ENCODE measurements at places on chromosomes 5 and 9.

- DNase-seq = peak; percentile 50
Measured at GRCh38 chr5:35146406-35146805, 83.9 kb downstream of the PRLR start.

DNA sequence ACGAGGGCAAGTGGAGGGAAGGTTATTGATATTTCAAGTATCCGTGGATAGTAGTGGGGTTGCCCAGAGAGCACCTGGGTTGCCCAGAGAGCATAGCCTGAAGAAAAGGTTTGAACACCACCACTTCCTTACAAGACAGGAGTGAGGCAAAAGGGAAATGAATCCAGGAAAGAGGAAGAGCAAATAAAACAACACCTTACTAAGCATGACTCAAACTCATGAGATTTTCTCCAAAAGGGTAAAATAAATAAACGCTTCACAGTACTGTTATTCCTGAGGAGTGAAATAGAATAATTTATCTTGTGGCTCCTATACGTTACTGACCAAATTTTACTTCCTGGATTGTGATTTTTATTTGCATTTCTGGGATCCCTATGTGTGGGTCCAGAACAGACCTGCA is 65.2 kb upstream of the PTPRD start:
- DNase-seq = no peak

GRCh38 chr9:122222791-122223190 is 6.0 kb downstream of the LHX6 start:
- no peak for DNase-seq

DNA sequence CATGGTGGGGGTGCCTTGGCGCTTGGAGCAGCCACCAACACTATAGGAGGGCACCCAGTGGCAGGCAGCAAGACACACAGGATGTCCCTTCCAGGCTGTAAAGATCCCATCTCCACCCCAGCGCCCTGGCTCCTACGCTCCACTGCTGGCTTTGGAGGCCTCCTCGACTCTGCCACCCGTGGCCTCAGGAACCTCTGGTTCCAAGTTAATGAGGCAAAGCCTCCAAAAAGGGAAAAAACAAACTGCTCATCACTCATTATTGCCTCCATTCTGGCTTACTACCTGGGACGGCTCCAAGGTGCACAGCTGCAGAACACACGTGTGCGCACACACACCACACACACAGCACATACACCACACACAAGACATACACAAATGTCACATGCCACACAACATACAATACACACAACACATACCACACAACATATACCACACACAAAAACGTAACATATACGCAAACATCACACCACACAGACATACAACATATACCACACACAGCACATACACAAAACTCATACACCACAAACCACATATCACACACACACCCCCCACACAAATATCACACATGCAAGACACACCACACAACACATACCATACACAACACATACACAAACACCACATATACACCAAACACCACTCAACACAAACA is 45.3 kb downstream of the ROR2 start:
- DNase-seq = no peak

- no peak for DNase-seq
Measured at GRCh38 chr5:108942701-108943100, 195.0 kb downstream of the FER start.

DNA sequence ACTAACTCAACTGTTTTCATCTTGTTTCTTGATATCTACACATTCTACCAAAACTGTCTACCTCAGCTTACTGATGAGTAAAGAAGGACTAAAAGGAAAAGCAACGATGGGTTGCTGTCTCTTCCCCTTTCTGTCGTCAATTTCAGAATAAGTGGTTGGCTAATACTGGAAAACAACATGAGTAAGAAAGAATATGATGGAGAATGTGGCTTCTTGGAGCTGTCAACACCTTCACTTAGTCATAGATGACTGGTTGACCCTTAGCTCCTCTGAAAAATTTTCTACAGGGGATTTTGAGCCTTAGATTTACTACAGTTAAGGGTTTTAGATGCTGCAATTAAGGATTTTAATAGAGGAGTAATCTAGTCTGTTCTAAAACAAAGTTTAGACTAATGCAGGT is 797.9 kb downstream of the TLE4 start:
- DNase-seq = no peak

GRCh38 chr5:131538177-131538593 is 96.8 kb downstream of the RAPGEF6 start:
- no peak for DNase-seq

GRCh38 chr9:89431930-89432725 is 65.8 kb downstream of the SEMA4D start:
- no peak for DNase-seq

- DNase-seq = no peak
Measured at GRCh38 chr5:31148959-31149475, 44.5 kb upstream of the CDH6 start.

GRCh38 chr9:77961541-77961940 is 70.1 kb downstream of the GNAQ start:
- DNase-seq = no peak

- no peak for DNase-seq
Measured at GRCh38 chr5:100838048-100838473, 65.0 kb downstream of the ST8SIA4 start.

- no peak for DNase-seq
Measured at GRCh38 chr5:150782850-150783249, 4.3 kb downstream of the SMIM3 start.

DNA sequence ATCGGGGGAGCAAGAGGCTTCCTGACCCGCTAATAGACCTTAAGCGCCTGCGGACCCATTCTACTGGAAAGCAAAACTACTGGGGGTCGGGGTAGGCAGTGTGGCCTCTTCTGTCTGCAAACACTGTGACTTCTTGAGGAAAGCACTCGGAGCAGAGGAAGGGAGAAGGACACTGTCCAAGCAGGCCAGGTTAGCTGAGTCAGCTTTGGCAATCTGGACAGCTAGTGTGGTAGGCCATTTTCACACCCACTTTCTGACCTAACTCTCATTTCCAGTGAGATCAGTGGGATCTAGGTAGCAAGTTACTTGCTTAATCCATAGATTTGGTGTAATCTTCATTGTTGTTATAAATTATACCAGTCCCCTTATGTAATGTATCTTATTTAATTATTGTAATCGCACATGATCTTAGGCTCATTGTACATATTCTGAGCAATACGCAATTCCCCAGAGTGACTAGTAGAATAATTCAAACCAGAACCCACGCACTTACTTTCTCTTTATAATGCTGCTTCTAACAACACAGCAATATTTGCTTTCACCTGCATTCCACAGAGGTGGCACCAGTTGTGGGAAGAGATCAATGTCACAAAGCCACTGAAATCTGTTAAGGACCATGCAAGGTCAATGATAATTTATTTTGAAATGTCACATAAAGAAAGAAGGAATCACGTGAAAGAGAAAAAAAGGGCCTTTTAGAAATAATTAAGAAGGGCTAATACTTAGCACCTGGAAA is 82.9 kb downstream of the NREP start:
- DNase-seq = no peak

- no peak for DNase-seq
Measured at GRCh38 chr9:133809335-133809734, 71.2 kb upstream of the SARDH start.

GRCh38 chr5:24547132-24547531 is 97.6 kb downstream of the CDH10 start:
- no peak for DNase-seq

DNA sequence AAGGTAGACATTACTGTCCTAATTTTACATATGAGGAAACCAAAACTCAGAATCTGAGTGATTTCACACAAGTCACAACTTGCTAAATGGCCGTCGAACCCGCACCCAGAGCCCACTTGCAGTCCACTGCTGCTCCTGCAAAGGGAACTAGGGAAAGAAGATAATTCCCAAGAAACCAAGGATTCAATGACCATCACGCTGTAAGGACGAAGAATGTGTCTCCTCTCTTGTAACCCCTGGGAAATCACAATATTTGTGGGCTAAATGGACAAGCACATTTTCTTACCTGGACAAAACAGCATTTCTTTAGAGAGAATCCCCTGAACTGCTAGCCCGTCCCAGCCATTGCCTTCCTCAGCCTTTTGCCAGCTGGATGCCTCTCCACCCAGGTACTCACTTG is 2.4 kb downstream of the RPS14 start:
- DNase-seq = no peak

DNA sequence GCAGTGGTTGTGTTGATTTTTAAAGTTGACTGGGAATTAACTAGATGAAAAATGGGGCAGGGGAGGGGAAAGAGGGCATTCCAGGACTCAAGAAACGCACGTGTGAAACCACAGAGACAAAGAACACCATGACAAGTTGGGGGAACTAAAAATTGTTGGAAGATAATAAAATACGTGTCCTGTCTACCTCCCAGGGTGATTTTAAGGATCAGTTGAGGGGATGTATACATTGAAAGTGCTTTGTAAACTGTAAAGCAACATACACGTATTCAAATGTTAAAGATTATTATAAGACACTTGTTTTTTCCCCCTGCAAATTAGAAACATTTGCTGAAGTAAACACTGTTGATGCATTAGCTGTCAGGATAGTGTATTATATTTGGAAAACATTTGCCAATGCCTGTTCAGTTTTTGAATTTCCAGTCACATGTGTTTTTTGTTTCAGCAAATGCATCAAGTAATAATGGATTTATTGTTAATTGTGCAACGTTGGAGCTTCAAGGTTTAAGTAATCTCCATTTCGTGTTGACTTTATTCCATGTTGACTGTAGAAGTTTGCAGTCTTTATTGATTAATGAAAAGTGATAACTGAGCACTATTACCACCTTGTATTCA is 412.7 kb downstream of the ACTL7B start:
- no peak for DNase-seq

DNA sequence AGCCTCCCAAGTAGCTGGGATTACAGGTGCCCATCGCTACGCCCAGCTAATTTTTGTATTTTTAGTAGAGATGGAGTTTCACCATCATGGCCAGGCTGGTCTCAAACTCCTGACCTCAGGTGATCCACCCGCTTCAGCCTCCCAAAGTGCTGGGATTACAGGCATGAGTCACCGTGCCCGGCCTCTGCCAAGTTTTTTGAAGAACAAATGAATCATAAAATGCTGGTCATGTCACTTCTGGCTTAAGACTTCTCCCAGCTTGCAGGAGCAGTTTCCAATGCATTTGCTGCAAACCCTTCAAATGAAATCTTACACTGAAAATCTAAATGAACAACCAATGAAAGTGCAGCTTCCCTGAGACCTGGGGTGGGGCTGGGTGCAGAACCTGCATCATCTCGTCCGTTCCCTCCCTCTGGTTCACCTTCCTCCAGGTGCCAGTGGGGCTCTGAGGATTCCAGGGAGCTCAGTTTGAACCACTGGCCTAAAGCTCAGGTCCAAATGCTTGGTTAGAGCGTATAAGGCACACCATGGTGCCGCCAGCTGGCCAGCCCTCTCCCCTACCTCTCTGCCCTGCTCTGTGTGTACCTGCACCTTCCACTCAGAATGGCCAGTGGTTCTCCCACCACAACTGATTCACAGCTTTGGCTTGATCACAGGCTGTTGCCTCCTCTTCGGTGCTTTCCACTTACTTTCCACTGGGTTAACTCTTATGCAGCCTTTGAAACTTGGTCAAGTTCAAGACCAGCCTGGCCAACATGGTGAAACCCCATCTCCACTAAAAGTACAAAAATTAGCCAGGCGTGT is 39.8 kb upstream of the FUBP3 start:
- DNase-seq = no peak

DNA sequence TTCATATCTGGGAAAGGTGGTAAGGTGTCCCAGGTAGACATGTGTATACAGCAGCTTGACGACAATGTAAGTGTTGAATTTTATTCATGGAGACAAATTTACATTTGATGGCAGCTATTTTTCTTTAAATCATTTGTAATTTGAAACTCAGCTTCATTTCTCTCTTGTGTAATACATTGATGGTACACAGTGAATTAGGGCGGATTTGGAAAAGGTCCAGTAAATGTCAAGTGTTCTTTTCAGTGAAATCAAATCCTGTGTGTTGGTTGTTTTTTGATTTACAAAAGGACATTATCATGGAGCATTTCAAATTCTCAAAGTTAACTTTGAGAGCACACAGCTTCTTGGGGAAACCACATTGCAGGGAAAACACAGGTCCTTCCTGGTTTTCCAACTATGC is 30.0 kb upstream of the PCSK1 start:
- no peak for DNase-seq

- DNase-seq = no peak
Measured at GRCh38 chr9:115531410-115532125, 413.6 kb upstream of the TNC start.

- DNase-seq = no peak
Measured at GRCh38 chr9:129887334-129888292, 52.4 kb downstream of the USP20 start.

GRCh38 chr5:169581580-169582227 is 1.9 kb upstream of the SPDL1 start:
- DNase-seq = no peak
